Astrocyte of the spinal cord (primary cell): ENCODE measurements at places on chromosomes 13 and 19.

DNA sequence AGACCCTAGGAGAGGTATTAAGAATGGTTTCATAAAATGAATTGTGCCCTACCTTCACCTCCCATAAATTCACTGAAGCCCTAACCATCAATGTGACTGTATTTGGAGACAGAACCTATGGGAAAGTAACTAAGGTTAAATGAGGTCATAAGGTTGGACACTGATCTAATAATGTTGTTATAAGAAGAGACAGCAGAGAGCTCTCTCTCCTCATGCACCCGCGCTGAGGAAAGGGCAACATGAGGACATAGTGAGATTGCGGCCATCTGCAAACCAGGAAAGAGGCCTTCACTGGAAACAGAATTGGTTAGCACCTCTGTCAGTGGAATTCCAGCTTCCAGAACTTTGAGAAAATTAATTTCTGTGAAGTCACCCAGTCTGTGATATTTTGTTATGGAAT is 1396.1 kb upstream of the MIR17HG start:
- no peak for DNase-seq

DNA sequence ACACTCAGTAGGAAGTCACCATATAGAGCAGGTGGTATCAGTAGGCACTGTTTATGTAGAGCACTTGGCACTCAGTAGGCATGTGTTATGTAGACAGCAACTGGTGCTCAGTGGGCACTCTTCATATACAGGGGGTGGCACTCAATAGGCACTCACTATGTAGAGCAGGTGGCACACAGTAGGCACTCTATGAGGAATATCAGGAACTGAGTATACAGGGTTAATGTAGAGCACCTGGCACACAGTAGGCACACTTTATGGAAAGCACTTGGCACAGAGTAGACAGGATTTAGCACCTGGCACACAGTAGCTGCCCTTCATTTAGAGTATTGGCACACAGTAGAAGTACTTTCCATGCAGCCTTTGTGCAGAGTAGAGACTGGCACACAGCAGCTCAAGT is 1.1 kb upstream of the CYP4F3 start:
- DNase-seq: no peak

- DNase-seq: peak; percentile 99
These were observed 13.6 kb downstream of the CCDC97 start for GRCh38 chr19:41323430-41324125.

DNA sequence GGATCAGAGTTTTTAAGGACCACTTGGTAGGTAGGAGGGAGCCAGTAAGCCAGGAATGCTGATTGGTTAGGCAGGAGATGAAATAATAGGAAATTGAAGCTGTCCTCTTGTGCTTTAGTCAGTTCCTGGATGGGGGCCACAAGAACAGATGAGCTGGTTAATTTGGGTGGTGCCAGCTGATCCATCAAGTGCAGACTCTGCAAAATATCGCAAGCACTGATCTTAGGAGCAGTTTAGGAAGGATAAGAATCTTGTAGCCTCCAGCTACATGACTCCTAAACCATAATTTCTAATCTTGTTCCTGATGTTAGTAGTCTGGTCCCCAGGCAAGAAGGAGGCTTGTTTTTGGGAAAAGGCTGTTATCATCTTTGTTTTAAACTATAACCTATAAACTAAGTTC is 117.9 kb upstream of the GPR12 start:
- DNase-seq: no peak

DNA sequence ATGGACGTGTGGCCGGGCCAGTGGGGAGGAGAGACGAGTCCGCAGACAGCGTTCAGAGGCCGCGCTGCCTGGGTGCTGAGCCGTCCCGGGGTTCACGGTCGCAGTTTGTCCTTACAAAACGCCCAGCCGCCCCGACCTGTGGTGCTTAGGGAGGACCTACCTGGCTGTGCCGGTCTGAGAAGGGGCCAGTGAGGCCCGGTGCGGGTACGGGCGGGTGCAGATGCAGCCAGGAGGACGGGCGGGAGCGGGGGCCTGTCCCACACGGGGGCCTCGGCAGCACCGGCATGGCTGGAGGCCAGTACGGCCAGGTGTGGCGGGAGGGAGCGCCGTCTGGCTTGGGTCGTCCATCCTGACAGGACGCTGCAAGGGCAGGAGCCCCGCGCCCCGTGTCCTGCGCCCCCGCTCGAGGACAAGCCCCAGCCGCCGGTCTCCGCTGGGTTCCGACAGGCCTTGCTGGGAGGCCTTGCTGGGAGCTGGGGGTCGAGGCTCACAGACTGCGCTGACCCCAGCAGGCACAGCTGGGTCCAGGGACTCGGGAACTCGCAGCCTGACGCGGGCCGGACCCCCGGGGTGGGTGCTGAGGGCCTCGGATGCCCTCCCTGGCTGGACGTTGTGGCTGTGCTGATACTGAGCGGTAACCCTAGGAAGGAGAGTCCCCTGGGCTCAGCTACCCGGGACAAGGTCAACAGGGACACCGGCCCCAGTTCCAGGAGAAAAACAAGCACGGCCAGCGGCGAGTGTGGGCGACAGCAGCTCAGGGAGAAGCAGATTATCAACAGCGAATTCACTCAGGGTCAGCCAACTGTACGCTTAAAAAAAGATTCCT is 5.3 kb upstream of the PROZ start:
- DNase-seq: peak; percentile 2

DNA sequence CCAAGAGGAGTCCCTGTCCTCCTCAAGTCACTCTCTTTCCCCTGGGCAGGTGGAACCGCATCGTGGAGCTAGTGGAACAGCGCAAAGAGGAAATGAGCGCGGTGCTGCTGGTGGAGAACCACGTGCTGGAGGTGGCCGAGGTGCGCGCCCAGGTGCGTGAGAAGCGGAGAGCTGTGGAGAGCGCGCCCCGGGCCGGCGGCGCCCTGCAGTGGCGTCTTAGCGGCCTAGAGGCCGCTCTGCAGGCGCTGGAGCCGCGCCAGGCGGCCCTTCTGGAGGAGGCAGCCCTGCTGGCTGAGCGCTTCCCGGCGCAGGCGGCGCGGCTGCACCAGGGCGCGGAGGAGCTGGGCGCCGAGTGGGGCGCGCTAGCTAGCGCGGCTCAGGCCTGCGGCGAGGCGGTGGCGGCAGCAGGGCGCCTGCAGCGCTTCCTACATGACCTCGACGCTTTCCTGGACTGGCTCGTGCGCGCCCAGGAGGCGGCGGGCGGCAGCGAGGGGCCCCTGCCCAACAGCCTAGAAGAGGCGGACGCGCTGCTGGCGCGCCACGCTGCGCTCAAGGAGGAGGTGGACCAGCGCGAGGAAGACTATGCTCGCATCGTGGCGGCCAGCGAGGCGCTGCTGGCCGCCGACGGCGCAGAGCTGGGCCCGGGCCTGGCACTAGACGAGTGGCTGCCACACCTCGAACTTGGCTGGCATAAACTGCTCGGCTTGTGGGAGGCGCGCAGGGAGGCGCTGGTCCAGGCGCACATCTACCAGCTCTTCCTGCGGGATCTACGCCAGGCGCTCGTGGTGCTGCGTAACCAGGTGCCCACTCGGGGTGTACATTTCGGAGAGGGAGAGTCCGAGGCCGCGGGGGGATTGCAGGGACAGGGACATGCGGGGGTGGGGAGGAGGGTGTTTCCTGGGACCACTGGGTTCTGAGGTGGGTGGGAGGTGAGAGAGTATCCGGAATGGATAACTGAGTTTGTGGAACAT is 52.8 kb downstream of the SPTBN4 start:
- no peak for DNase-seq

DNA sequence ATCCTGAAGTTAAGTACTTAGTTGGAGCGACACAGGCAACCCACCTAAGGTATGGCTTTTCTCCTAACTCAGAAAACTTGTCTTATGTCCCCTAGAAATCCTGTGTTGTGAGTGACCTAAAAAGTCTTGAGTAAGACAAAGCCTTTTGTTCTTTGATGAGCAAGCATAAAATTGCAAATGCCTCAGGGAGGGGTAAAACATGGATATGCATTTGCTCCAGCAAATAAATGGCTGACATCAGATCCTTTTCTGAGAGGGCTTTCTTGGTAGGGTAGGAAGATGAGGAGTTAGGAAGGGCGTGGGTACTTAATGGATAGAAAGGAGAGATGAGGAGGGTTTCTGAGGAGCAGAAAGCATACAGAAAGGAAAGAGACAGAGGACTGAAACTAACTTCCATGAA is 163.7 kb downstream of the IER2 start:
- no peak for DNase-seq

GRCh38 chr19:13581576-13581975 is 75.3 kb upstream of the CACNA1A start:
- DNase-seq: no peak

DNA sequence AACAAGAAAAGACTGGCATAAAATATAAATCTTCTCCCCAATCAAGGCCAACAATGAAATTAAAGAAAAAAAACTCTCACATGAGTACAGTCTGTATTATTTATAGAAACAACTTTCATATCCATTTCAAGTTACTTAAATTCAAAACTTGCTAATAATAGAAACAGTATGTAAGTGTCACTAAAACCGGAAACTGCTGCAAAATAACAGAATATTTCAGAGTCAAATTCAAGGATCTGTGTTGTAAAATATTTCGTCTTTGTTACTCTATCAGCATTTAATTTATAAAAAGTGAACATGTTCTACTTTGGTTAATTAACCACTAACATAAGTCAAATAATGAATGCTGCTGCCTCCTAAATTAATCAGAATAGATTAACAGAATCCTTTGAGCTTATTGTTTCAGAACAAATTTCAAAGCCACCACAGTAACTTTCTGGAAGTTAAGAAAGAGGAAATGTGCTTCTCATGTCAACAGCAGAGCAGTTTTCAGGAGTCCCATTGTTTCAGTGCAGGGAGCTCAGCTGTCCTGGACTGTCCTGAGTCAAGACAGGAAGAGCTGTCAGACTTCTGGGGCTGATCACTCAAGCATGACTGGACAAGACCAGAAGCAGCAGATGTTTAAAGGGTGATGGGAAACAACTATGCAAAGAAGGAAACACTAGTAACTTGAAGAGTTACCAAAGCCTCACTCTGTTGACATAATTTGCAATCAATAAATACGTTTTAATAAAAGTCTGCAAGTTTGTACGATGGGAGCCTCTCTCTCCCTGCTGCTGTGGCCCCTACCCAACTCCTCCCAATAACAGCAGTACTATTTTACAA is 76.9 kb downstream of the FOXO1 start:
- peak; percentile 54 for DNase-seq

DNA sequence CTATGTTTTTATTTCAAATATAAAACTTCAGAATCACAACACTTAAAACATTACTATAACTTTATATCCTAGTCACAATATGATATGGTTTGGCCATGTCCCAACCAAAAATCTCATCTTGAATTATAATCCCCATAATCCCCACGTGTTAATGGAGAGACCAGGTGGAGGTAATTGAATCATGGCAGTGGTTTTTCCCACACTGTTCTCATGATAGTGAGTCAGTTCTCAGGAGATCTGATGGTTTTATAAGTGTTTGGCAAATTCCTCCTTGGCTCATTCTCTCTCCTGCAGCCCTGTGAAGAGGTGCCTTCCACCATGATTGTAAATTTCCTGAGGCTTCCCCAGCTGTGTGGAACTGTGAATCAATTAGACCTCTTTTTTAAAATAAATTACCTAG is 307.6 kb downstream of the SPRY2 start:
- DNase-seq: no peak

- DNase-seq: peak; percentile 60
These were observed 1463.4 kb upstream of the PCDH20 start for GRCh38 chr13:62879071-62879470.

DNA sequence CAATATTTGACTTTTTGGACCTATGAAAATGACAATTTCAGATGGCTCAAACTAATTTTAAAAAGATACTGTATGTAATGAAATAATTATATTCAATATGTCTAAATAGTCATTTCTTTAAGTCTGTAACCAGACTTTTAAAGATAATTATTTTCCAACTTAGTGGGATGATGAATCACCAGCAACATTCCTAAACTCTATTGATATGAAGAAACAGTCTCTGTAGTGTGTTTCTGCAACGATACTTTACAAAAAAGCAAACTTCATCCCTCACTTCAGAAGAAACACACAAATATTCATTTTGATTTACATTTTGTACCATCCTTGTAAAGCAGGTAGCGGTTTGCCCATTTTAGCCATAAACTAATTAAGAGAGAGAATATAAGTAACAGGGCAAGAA is 417.4 kb downstream of the EFNB2 start:
- DNase-seq: no peak

- DNase-seq: peak; percentile 55
These were observed 43.3 kb upstream of the C13orf46 start for GRCh38 chr13:114017028-114017630.

DNA sequence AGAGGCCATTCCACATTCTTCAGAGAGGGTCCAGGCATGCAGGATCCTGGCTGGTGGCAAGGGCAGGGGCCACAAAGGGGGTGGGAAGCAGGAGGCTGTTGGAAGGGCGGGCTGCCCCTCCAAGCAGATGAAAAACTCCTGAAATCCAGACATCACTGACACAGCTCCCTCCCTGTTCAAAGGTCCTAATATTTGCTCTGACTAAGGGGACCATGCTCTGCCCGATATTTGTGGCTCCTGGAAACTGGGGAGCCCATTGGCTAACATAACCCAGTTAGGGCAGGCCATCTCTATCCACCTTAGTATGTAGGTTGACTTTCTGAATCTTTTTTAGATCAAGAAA is 3.3 kb upstream of the CDX2 start:
- no peak for DNase-seq

DNA sequence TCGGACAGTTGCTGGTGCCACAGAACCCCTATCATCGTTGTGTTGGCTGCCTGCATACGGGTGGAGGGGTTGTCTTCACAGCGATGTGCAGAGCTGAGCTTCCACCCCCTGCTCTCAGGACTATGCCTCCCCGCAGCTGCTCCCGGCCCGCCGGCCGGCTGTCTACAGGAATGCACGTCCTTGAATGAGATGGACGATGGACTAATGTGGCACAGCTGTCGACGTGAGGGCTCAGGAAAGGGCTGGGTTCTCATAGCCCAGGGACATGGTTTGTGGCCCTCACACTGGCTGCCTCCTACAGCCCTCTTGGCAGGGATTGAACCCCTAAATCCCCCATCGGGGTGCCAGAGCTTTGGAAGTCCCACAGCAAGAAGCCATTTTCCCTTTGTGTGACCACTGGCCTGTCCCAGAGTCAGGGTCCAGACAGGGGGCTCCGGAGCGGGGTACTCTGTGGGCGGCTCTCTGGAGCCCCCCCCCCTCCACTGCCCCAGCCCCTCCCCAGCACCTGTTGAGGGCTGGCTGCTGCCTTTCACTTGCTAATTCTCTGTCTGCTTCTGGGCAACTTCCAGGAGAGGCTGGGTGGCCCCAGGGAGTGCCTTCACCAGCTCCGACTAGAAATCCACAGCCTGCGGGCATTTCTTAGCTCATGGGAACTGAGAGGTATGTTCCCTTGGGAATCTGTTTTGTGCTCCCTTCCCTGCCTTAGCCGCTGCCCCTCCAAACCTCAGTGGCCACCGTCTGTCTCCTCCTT is 40.2 kb downstream of the TSSK6 start:
- no peak for DNase-seq

GRCh38 chr19:50492303-50493052 is 15.8 kb upstream of the GARIN5A start:
- DNase-seq: no peak

GRCh38 chr13:48624016-48624415 is 29.7 kb upstream of the CYSLTR2 start:
- DNase-seq: no peak

GRCh38 chr19:21680671-21681070 is 86.7 kb downstream of the ZNF100 start:
- DNase-seq: no peak
